ENCODE measurements at places on chromosomes 2 and 18.

- no peak for DNase-seq
These were observed 142.5 kb downstream of the NCK2 start for GRCh38 chr2:105887256-105887655.

DNA sequence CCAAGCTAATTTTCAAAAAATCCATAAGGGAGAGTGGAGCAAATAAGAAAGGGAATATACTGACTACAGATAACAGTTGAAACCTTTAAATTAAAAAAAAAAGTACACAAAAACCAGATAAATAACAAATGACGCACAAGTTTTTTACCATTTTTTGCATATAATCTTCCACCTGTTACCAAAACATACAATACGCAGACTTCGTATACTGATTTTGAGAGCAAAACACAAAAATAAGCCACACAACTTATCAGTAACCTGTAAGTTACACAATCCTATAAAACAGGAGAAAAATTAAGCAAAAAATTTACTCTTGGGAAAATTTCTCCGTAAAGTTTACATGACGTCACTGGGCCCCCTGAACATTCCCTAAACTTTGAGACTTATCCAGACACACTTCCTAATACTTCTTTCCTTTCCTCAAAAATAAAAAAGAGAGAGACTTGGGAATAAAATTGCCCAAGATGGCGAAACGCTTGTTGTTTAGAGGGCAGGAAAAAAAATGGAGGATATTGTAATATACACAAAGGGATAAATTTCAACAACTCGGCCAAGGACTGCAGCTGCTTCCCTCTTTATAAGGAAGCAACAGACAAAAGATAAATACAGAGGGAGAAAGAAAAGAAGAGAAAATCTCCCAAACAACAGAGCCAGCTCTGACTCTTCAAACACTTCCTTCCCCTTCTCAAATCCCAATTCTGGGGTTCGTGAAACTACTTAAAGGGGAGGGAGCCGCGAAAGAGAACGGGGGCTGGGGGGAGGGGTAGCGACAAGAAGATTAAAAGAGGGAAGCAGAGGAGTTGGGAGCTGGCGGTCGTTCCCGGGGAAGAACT lies 1.6 kb downstream of the BAZ2B start:
- DNase-seq, result no peak

- no peak for DNase-seq
These were observed 4.7 kb downstream of the EEF1B2 start for GRCh38 chr2:206164261-206164862.

DNA sequence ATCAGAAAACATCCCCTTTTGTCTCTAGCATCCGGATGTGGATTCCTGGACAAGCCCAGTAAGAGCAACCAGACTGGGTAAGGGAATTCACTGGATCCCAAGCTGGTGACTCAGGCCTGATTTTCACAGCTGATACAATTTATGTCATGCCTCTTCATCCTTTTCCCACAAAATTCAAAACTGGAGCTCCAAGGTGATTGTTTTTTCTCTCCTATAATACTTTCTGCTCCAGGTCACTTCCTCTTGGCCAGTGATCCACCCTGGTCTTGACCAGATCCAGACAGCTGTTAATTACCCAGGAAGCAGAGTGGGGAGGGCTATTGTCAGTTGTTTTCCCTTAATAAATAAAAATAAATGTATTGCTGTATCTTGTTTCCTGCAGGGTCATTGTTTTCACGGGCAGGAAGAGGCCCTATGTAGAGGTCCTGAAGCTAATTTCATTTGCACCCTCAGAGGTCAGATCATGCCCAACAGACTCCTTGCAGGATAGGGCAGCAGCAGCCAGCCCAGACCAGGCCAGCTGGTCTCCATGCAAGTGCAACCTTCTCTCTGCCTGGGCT lies 57.6 kb downstream of the EVA1A start:
- DNase-seq, result no peak

GRCh38 chr2:207896525-207897285 lies 127.0 kb upstream of the FZD5 start:
- DNase-seq, result no peak

DNA sequence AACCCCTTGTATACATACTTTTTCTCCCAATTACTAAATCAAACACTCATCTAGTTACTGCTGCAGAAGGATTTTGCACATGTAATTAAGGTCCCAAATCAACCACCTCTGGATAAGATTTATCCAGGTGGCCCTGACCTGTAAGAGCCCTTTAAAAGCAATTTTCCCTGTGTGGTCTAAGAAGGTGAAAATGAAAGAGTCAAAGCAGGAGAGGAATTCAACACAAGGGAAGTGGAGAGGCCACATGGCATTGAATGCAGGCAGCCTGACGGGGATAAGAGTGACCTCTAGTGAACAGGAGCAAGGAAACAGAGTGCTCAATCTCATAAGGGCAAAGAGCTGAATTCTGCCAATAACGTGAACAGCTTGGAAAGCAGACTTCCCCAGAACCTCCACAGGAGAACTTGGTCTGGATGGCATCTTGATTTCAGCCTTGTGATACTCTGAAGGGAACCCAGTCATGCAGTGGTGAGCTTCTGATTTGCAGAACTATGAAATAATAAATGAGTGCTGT lies 27.2 kb downstream of the PPP3R1 start:
- DNase-seq, result no peak

DNA sequence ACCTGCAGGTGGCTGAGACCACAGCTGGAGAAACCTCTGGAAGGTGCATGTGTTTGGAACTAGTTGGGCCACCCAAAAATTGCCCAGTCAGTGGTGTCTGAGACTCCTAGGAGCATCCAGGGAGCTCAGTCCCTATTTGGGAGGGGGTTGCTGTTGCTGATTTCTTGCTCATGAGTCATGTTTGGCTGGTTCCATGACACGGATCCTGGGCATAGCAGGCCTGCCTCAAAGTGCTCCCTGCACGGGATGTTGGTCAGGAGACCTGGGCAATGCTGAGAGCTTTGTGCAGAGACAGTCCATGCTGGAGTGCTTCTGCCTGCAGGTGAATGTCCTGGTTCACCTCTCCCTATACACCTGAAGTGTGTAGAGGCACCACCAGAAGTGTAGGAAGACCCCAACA lies 194.2 kb downstream of the GLI2 start:
- DNase-seq, result no peak

GRCh38 chr18:5429681-5430080 lies 114.1 kb downstream of the EPB41L3 start:
- DNase-seq, result no peak

DNA sequence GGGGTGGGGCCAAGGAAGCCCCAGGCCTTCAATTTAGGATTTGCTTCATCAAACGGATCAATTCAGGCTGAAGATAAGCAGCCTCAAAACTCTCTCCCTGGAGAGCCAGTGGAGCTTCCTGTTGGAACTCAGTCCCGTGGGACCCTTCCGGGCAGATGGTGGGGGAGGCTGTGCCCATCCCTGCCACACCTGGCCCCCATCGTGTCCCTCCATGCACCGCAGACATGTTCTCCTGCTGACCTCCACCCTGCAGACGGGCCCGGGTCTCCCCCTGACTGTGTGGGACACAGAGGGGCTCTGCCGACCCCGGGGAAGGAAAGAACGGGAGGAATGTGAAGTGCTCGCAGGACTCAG lies 144.2 kb downstream of the TPO start:
- no peak for DNase-seq

GRCh38 chr2:217901835-217902378 lies 100.9 kb downstream of the TNS1 start:
- no peak for DNase-seq

- DNase-seq, result no peak
These were observed 125.5 kb downstream of the MC4R start for GRCh38 chr18:60247103-60247502.

GRCh38 chr2:85545780-85546240 lies 6.8 kb downstream of the MAT2A start:
- no peak for DNase-seq

DNA sequence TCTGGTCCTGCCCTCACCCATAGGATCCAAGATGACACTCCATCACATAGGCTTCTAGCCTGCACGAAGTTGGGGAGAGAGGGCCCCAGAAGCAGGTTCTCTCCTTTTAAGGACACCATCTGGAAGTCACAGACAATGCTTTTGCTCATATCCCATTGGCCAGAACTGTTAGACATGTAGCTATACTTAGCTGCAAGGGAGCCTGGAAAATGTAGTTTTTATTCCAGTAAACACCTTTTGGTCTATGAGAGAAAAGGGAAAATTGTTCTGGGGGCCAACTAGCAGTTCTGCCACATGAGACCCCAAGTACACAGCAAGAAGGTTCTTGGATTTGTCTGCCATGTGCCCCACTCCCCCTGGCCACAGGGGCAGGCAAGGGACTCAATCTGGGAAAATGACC lies 206.1 kb downstream of the ZFP36L2 start:
- DNase-seq, result no peak

GRCh38 chr2:38185012-38185491 lies 109.1 kb upstream of the CYP1B1 start:
- DNase-seq, result no peak

DNA sequence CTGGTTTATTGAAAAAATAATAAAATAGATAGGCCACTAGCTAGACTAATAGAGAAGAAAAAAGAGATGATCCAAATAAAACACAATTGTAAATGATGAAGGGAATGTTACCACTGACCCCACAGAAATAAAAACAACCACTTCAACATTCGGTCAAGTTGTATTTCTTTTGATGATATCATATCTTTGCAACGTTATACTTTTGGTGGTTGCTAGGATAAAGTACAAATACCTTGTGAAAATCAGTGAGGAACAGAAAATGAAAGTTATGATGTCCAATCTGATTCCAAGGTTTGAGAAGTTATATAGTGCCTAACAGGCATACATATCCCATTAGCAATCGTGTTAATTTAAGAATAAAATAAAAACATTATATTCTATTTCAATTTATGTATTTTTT lies 6.6 kb upstream of the ASNSD1 start:
- no peak for DNase-seq

GRCh38 chr2:16378031-16378430 lies 287.6 kb downstream of the CYRIA start:
- no peak for DNase-seq

DNA sequence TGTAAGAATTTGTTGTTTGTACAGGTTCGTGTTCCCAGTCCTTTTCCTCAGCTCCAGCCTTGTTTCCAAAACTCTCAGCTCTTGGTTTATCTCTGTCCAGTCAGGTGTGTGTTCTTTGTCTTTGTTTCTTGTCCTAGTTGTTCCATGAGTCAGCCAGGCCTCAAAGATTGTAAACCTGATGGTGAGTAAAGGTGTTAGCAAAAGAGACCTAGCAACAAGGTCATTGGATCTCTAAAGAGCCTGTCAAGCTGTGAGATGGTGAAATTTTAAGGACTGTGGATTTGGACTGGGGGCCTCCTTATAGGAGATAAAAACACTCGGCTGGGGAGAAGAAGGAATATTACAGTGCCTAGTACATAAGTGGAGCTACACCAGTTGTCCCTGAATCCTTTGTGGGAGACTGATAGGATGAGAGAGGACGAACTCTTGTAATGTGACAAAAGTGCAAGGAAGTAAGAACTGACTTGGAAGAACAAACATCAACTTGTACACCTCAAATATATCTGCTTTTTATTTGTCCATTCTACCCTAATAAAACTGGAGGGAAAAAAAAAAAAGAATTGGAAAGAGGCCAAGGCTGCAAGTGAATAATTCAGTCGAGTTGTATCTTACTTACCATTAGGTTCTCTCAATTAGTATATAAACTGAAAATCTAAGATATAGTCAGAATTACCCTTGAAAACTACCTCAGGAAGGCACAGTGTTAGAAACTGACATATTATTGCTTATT lies 37.2 kb downstream of the ITGA6 start:
- DNase-seq, result no peak

Data from activated B cell treated with CpG ODN at 0.5 μM for 24 hours (primary cell).